Melanocyte of skin (primary cell): ENCODE measurements at places on chromosomes 7 and 10. TPM values are rescaled to one million over a fixed set of nuclear protein-coding genes. Genes with fewer than 3 reads are reported as not detected.

The MSMB gene
- not detected in 2 replicates for total RNA-seq

The ALOX5 gene
- total RNA-seq, result not detected in 2 replicates

The LAMB1 gene
- 160 and 237 TPM in 2 replicates for total RNA-seq

The TRIM50 gene
- total RNA-seq, result not detected in 2 replicates

The NPFFR1 gene
- not detected in 2 replicates for total RNA-seq

The AGAP4 gene
- 4.1 and 6.2 TPM in 2 replicates for total RNA-seq

The TET1 gene
- total RNA-seq, result 5.7 and 10.8 TPM in 2 replicates

The TBC1D12 gene
- total RNA-seq, result 8.3 and 8.7 TPM in 2 replicates

The RGR gene
- total RNA-seq, result 1.0 and 1.1 TPM in 2 replicates

The VGF gene
- total RNA-seq, result 27.0 and 183 TPM in 2 replicates

The EPHA1 gene
- not detected in 2 replicates for total RNA-seq

The GARIN1A gene
- 1.4 and 1.5 TPM in 2 replicates for total RNA-seq

The REEP3 gene
- 56.6 and 71.1 TPM in 2 replicates for total RNA-seq
